Bone marrow (tissue), 2 donors: ENCODE measurements at places on chromosomes 7 and 10.
A peak's percentile ranks its signal among the peaks of the same experiment; 100 is the strongest.

DNA sequence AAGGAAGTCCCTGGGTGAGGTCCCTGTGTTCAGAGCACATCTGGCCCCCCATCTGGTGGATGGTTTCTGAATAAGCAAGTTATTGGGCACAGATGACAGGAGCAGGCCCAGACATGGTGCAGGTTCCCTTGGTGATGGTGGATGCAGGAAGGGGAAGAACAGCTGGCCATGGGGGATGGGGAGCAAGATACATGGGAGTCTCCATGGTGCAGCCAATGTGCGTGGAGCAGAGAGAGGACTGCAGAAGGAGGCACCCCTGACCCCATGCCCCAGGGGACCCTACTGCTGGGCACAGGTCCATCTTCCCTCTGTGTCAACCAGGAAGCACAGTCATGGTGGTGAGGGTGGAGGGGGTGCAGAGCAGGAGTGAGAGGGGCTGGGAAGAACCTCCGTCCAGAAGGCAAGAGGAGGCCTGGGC, 43.8 kb upstream of the RABGEF1 start:
- no peak for DNase-seq

DNA sequence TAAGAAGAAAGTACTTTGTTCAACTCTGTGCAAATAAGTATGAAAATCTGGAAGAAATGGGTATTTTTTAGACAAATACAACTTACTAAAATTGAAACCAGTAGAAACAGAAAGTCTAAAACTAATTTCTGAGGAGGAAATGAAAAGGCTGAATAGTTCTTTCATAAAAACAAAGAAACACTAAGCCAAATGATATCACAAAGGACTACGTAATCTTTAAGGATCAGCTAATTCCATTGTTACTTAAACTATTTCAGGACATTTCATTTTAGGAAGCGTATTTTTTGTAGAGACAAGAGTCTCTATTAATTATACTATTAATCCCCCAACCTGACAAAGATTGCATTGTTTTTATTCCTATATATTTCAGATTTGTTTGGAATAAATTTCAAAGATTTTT, 11.2 kb upstream of the CCSER2 start:
- DNase-seq = no peak

DNA sequence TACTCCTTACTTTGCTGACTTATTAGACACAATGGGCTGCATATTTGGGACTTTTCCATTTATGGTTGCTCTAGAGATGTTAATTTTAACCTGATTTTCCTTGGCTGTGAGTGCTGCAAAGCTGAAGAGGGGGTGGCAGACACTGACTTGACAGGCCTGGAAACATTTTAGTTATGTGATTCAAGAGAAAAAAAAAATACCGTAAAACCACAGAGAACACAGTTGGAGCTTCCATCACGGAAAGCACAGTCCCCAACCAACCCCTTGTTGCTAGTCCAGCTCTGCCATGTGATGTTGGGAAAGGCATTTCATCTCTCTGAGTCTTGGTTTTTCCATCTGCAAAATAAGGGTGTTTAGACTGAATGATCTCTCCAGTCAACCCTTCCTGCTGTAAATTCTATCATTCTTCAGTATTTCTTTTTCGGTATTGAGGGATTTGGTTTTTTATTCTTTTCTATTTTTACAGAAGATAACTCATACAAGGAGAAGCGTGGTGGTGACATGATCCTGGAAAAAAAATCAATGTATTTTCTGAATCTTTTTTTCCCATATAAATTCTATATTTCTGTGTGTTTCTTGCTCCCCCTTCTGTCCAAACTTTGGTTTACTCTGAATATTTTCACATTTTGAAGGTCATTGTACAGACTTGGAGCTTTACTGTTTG, 246.1 kb downstream of the REEP3 start:
- DNase-seq = no peak

- DNase-seq = no peak
Measured at GRCh38 chr10:93062514-93063143, 2.0 kb downstream of the CYP26C1 start.

GRCh38 chr10:105010411-105011121, 369.5 kb downstream of the SORCS3 start:
- DNase-seq = no peak

- no peak for DNase-seq
Measured at GRCh38 chr7:68381731-68382130, 1216.5 kb upstream of the AUTS2 start.

DNA sequence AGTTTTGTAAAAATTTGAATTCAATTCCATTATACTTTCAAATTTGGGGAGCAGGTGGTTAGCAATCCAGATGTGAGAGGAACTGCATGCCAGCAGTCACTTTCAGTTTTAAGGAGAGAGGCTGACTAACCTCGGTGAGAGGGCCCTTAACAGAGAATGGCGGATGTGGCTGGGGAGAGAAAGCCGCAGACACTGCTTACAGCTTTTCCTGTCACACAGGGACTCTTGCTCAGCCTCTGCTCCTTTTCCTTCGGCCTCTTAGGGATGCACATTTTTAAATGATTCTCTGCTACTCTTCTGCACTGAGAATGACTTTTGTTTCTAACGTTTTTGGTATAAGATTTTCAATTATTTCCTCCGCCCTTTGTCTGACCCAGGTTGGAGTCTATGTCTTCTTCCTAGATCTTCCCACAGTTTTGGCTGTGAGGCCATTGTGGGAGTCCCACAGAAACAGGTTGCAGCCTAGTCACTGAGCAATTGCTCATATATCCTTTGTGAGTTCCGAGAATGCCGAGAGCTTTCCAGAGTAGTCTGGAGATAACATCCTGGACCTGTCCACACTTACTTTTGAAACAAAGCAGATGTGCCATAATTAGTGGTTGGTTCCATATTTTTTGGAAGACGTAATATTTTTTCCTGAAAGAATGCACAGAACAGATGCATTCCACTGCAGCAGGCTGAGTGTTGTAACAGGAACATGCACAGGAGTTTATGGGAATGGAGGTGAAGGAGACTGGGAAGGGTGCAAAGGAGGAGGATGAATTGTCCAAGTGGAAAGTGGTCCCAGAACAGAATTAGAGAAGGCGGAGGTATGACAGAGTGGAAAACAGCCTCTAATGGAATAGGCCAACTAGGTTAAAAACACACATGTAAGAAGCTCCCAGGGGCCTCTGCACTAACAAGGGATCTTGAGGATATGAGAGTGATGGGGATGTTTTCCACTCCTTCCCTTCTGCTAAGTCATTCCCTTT, 168.0 kb upstream of the ZNF32 start:
- peak; percentile 77 for DNase-seq

- DNase-seq = no peak
Measured at GRCh38 chr10:60871215-60871614, 72.8 kb downstream of the RHOBTB1 start.

GRCh38 chr10:31749981-31750840, 178.4 kb downstream of the ARHGAP12 start:
- no peak for DNase-seq
